ENCODE measurements at places on chromosomes 5 and 9.
A peak's percentile ranks its signal among the peaks of the same experiment; 100 is the strongest.

DNA sequence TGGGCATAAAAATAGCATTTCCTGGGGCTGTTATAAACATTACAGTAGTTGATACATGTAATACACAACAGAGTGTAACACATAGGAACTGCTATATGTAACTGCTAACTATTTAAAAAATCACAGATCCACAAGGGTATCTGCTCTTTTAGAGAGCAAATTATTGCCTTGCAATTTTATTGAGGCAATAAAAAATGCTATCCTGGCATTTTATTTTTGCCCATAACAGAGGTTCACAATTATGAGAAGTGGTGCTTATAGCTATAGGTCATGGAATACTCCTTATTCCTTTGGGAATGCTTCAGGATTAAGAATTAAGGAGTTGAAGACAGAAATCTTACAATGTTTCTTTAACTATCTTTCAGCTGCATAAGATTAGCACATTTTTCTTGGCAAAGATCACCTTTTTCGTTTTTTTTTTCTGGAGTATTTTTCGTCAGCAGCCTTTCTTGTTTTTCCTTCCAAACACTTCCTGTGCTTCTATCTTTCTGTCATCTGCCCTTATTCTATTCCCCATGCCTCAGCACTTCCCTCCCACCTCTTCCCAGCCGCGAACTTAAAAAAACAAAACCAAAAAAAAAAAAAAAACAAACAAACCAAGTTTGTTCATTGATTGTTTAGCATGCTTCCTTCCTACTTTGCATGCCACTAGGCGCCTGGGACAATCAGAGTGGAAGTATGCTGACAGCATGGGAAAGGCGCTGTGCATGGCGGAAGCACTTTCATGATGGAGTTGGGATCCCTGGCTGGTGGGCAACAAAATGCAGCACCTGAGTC lies 264.2 kb downstream of the MAST4 start:
- no peak for DNase-seq

- DNase-seq: no peak
Observed at GRCh38 chr9:22117511-22118384, 108.6 kb upstream of the CDKN2B start.

DNA sequence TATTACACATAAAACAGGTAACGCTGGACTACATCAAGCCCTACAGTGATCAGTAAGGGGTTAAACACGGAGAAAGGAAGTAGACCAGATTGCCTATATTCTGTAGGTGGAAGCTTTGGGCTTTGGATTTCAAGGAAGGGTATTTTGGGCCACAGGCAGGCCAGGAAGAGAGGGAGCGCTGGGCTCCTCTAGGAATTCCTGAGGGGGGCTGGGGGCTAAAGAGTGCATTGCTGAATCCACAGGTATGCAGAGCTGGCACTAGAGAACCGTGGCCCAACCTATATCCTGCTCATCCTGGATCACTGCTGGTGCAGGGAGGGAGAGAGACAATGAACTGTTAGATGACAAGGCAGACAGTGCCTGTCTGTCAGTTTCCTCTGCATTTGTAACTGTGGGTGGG lies 367.1 kb downstream of the CSNK1G3 start:
- DNase-seq: peak; percentile 54

DNA sequence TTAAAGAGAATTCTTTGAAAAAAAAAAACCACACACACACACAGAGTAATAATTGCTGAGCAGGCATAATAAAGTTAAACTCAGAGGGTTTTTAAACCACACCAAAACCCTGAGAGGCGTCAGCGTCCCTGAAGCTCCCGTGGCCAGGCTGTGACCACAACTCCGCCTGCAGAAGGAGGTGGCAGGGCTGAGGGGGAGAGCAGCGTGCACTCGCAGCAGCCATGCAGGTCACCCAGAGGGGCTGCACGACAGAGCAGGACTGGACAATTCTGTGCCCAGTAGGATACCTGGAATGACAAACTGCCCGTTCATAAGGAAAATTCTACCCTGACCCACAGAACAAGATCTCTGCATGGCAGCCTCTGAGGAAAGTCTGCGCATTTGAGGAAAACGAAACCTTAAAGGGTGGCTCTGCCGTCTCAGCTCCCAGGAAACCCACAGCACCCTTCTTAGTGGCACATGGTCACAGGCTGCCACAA lies 44.0 kb downstream of the ROR2 start:
- DNase-seq: no peak

- DNase-seq: no peak
Observed at GRCh38 chr5:111075520-111075919, 4.0 kb downstream of the TSLP start.

DNA sequence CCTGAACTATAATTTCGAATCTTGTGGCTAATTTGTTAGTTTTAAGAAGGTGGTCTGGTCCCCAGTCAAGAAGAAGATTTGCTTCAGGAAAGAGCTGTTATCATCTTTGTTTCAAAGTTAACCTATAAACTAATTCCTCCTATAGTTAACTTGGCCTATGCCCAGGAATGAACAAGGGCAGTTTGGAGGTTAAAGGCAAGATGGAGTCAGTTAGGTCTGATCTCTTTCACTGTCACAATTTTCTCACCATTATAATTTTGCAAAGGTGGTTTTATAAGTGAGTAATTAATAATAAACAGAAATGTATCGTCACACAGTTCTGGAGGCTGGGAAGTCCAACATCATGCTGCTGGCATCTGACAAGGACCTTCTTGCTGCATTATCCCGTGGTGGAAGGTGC lies 238.6 kb downstream of the PIK3R1 start:
- DNase-seq: no peak

DNA sequence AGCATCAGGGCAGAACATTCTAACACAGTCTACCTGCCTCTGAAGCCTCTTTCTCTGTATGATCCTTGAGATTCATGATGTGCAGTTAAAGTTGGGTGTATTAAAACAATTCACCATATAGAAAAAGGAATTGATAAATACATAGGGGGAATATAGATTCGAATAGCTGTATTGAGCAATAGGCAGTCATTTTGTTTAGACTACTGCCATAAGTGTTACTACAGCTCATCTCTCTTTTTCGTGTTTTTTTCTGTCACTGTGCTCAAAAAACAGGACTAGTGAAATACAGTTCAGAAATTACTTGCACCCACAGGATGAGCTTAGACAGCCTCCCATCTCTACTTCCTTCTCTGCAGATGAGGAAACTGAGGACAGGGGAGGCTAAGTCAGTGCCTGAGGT lies 144.6 kb upstream of the FBN2 start:
- no peak for DNase-seq

GRCh38 chr9:14209399-14210345 lies 104.3 kb downstream of the NFIB start:
- DNase-seq: no peak

DNA sequence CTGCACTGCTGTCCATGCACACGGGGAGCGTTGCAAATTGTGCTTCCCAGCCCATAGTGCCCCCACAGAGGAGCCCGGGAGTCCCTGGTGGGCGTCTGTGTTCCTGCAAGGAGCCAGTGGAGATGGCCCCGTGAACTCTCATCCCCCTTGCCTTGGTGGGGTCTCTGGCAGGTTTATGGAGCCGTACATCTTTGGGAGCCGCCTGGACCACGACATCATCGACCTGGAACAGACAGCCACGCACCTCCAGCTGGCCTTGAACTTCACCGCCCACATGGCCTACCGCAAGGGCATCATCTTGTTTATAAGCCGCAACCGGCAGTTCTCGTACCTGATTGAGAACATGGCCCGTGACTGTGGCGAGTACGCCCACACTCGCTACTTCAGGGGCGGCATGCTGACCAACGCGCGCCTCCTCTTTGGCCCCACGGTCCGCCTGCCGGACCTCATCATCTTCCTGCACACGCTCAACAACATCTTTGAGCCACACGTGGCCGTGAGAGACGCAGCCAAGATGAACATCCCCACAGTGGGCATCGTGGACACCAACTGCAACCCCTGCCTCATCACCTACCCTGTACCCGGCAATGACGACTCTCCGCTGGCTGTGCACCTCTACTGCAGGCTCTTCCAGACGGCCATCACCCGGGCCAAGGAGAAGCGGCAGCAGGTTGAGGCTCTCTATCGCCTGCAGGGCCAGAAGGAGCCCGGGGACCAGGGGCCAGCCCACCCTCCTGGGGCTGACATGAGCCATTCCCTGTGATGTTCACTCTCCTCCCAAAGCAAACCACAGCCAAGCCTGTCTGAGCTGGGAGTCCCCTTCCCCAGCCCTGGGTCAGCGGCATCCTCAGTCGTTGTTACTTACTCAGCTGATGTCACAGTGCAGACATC lies 3.1 kb downstream of the MRPS2 start:
- no peak for DNase-seq

DNA sequence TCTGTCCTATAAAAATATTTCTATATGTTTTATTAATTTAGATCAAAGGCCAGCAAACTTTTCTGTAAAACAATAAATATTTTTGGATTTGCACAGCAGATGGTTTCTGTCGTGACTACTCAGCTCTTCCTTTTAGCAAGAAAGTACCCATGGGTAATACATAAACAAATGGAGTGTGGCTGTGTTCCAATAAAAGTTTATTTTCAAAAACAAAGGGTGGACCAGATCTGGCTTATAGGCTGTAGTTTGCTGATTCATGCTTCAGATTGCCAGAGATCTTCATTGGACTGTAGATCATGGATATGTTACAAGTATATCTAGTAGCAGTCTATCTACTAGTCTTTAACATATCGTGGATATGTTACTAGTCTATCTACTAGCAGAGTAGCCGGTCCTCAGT lies 590.5 kb downstream of the CSNK1G3 start:
- no peak for DNase-seq

DNA sequence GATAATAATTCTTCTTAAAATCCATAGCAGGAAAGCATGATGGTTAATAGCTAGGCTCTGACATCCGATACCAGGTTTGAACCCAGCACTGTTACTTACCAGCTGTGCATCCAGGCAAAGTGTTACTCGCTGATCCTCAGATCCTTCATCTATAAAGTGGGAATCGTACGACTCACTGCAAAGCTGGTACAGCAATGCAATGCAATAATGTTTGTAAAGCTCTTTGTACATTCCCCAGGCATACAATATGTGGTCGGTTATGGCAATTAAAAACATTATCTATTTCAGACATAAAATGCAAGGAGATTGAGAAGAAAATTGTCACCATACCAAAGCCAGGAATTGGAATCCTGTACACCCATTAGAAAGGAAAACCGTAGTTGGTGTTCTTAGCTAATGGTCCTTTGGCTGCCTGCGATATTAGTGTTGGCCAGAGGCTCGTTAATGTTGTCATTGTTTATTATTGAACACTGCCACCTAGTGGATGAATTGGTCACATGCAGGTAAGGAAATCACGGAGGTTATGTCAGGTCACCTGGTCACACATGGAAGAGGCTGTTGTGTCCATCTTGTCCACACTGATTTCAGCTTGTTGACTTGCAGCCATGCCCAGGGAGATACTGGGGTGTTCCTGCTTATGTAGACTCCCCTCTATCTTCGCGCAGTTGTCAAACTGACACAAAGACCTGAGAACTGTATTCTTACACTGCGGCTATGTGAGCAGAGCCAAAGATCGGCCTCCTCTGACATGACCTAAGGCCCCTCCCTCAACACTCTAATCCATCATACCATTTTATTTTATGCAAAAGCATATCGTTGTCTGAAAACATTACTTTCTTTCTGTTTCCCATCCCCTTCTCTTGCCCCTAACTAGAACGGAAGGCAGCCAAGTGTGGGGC lies 87.5 kb upstream of the PPP2R2B start:
- DNase-seq: peak; percentile 17

GRCh38 chr9:26375448-26375847 lies 517.2 kb downstream of the CAAP1 start:
- DNase-seq: no peak

GRCh38 chr5:146710348-146710747 lies 168.2 kb downstream of the PPP2R2B start:
- DNase-seq: no peak

GRCh38 chr9:80699511-80699998 lies 989.8 kb downstream of the TLE1 start:
- no peak for DNase-seq

DNA sequence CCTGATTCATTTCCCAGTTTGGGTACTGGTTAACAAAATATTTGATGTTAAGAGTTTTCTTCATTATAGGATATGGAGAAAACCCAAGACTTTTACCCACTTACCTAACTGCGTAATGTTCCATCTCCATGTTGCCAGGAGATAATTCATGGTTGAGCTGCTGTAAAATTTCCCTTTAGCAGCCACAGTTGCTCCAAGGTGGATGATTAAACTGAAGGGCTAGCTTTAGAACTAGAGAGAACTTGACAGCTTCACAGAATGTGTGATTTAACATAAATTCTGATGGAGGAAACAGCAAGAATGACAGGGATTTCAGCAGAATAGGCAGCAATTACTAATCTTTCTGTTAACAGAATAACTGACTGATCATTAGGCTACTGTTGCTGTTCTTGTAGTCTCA lies 236.1 kb downstream of the MEF2C start:
- no peak for DNase-seq

DNA sequence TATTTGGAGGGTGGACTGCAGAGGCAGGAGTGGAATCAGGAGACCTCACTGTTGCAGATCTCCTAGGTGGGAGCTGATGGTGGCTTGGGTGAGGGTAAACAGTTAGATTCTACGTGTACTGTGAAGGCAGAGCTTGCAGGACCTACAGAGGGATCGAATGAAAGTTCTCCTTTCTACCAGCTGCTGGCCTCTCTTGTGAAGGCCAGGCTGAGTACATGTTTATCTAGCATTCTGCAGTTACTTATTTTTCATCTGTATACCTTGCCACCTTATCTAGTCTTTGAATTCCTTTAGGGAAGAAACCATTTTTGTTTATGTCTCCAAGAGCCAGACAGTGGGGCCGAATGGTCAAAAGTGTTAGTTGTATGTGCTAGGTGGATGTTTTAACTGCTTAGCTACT lies 57.6 kb downstream of the PTTG1 start:
- no peak for DNase-seq

GRCh38 chr5:179862296-179862695 lies 3.7 kb upstream of the MRNIP start:
- DNase-seq: no peak

DNA sequence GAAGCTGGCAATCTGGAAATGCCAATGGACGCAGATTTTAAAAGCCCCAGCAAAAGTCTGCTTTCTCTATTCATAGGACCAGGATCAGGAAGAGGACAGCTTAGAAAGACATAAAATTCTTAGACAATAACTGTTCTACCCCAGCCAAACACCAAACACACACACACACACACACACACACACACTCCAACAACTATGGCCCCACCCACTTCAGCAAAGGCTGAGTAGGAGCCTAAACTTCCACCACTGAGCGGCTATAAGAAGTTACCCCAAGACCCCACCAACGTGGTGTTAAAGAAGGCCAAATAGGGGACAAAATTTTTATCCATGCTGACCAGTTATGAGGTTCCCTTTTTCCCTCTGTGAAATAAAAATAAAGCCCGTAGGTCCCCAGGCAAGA lies 32.9 kb downstream of the ZMAT2 start:
- no peak for DNase-seq

- DNase-seq: no peak
Observed at GRCh38 chr5:61640179-61641021, 308.3 kb downstream of the ZSWIM6 start.

GRCh38 chr5:14062178-14062577 lies 81.0 kb upstream of the TRIO start:
- no peak for DNase-seq

DNA sequence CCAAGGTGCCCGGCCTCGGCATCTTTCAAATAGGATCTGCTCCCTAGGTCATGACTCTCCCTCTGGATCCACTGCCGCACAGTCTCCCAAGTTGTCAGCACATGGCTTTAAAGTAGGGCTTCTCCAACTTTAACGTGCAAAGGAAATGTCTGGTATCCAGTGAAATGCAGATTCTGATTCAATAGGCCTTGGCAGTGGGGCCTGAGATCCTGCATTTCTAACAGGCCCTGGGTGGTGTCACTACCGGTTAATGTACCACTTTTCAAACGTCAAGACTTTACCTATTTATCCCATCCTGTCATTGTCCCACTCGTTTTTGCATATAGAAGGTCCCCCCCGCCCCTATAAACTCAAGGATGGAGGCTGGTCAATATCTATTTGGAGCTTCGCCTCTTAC lies 137.6 kb upstream of the ZNF618 start:
- DNase-seq: no peak

Measured in iPS DF 19.7 (cell line).